Muscle of arm (tissue), 14 donors: ENCODE measurements at places on chromosomes 3 and 15.
A peak's percentile ranks its signal among the peaks of the same experiment; 100 is the strongest.

DNA sequence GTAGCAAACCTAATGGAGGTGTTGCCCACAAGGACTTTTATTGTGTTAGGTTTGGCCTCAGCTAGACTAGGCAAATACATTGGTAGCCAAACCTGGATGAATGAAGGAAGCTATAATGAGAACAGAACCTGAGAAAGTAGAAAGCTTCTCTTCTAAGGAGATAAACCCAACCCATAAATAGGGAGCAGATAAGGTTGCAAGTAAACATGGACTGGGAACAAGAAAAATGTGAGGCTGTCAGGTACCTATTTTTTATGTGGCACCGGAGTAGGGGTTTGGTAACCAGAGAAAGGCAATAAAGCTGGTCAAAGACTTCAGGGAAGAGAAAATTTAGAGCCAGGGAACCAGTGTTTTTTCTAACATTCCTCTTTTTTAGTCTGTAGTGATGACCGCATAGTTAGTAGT, 25.0 kb downstream of the ZNF654 start:
- no peak for DNase-seq

DNA sequence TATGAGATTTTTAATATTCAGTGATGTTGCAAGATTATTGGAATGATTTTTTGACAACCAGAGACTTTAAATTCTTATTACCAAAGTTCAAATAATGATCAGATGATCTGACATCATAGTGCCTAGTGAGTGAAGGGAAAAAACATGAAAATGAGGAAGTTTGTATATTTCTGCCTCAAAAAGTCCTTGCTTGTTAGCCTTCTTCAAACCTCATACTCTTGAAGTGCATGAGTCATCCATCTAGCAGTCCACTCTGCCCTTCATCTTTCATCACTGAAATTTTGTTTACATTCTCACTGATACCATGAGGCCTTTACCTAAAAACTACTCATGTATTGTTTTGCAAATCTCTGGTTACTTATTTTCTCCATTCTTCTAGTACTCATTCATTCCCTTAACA, 23.9 kb upstream of the OR5H6 start:
- no peak for DNase-seq

GRCh38 chr3:31550452-31551251, 17.9 kb downstream of the STT3B start:
- no peak for DNase-seq

DNA sequence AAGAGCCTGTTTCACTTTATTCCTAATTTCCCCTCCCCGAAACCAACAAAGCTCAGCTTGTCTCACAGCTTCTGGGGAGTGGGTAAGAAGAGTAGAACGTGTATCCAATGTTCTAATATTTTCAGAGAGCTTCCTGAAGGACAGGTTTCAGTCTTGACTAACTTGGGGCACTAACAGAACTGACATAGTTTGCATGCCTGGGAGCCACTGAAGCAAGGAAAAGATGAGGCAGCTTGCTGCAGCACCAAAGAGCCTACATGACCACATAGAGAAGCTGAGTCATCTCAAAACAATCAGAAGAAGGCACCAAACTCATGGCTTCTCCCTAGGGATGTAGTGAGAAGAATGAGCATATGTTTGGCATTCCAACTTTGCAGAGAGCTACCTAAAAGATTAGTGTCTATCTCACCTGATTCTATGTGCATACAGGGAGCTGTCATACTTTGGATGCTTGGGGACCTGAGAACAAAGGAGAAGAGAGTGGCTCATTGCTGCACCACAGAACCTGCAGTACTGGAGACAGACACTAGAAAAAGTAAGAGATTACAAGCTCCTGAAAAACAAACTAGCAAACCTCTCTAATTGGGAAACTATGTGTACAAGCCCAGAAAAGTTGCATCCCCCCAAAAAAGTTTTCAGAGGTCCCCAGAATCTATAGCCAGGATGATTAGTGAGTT, 86.9 kb downstream of the DCLK3 start:
- no peak for DNase-seq

DNA sequence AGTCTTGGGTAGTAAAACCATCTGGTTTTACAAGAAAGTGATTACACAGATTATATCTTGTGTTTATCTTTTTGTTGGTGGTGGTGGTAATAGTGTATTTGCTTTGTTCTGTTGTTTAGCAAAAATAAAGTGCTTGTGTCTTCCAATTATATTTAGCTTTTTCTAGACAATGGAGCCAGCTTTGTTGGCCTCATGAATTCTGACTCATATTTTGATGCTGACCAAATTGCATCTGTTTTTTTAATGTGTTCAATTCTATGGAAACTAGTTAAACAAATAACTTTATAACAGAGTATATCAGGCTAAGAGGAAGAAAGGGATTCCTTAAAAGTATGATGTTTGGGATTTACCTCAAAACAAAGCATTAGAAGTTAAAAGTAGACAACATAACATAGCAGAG, 69.3 kb upstream of the BFSP2 start:
- DNase-seq, result peak; percentile 34

- DNase-seq, result no peak
These were observed 115.1 kb upstream of the ARHGEF3 start for GRCh38 chr3:56916716-56917360.

DNA sequence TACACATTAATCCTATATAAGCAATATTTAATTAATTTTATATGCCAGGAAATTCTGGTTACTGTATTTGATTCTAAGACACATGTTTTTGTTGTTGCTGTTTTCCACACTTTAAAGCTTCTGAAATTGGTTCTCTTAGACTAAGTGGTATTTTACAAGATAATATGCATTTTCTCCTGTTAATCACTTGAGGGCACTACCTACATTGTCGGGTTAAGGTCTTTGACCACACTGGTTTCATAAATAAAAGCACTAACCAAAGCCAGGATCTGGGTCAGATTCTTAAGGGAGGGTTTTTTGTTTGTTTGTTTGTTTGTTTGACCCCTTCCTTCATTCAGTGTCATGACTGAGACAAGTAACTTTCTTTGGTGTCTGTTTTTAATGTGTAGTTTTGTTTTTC, 590.2 kb downstream of the RBMS3 start:
- DNase-seq, result no peak

DNA sequence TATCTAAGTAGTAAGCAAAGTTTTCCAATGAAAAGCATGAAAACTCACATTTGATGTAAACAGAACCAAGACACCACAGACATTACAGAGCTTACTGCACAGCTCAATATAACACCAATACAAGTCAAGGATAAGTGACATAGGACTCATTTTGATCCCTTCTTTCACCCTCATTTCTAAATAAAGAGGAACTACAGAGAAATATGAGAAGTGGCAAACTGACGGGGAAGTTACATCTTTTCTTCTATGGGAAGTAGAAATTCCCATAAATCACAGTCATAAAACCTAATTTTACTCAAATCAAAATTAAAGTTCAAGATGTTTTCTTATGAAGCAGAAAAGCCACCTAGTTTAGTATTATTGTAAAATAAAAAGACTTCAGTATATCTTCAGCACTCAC, 3.8 kb downstream of the ATG3 start:
- DNase-seq, result no peak

GRCh38 chr3:8313560-8314267, 187.9 kb upstream of the LMCD1 start:
- no peak for DNase-seq

DNA sequence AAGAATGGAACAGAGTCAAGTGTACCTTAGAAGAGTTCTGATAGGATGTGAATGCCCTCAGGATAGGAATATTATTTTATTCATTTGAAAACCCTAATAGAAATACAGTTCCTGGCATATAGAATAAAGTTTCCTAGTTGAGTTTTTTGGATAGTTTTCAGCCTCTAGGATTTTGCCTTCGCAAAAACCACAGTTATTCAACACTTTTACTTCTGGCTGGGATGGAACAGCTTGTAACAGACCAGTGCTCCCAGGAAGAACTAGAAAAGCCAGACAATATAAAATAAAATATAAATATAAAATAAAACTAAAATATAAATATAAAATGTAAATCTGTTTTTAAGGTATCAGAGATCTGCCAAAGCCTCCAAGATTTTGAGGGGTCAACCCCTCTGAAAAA, 27.5 kb upstream of the RARB start:
- no peak for DNase-seq

DNA sequence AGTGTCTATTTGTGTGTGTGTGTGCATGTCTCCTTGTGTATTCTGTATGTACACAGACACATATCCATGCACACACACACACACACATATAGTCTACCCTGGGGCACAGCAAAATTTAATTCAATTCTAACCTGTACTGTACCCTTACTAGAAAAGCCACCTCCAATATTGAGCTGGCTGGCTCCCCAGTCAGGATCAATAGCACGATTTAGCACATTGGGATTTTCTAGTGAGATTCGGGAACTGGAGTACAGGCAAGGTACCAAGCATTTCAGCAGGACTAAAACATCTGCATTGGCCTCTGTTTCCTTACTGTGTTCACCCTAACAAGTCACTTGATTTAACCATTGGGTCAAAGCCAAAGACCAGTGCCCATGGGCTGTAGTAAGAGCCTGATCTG, 13.2 kb downstream of the FSTL1 start:
- DNase-seq, result no peak

DNA sequence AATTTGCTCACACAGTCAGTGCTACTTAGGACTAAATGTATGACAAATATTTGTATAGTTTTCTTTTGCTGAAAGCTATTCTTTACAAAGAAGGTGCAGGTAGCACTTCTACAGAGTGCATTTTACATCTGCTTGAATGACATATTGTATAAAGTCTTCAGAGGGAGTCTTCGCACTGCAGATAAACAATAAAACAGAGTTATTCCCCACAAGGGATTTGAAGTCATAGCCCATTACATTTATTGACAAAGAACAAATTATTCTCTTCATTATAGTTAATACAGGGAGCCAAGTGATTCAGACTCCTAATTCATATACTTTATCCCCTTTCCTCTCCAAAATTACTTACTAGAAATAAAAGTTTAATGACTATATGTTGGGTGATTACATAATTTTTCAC, 529.7 kb downstream of the EDEM1 start:
- DNase-seq, result no peak

DNA sequence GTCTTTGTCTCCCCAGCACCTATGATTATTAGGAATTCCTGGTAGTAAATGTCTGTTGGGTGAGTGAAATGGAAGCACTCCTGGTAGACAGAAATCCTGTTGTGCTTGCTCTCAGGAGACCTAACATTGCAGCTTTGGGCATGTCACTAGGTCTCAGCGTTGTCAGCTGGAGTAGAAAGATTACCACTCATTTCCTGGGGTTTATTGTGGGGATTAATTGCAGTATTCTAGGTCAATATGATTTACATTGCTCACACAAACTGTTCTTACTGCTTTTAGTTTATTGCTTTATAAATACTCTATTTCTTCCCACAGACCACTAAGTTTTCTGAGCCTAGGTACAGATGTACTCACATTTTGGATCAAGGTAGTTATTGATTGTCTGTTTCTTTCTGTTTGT, 5.1 kb downstream of the TSEN2 start:
- DNase-seq, result no peak

DNA sequence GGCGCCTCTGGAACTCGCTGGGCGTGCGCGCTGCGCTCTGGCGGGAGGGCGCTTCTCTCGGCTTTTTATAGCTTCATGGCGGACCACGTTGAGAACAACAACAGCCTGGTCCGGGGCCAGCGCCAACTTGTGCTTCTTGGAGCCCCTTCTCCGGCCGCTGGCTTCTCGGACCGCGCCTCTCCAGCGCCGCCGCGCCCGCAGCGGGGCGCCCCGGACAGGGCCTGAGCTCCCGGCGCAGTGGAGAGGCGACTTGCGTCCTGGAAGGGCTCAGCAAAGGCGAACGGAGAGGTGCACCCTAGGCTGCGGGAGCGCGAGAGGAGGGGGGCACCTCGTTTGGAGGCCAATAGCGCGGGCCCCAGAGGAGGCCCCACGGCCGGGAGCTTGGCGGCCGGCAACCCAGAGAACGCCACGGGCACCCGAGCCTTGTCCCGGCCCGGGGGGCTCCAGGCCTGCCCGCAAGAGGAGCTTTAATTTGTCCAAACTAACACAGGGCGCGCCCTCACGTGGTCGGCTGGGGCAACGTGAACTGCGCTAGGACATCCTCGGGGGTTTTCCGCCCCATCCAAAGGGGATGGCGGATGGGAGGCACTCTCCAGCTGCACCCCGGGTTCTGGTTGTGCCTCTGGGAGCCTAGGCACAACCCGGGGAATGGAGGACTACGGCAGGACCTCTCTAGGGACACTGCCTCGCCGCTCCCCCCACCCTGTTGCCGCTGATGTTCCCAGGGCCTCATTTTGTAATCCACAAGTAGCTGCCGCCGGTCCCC, 37.8 kb downstream of the HMCES start:
- DNase-seq, result peak; percentile 85

DNA sequence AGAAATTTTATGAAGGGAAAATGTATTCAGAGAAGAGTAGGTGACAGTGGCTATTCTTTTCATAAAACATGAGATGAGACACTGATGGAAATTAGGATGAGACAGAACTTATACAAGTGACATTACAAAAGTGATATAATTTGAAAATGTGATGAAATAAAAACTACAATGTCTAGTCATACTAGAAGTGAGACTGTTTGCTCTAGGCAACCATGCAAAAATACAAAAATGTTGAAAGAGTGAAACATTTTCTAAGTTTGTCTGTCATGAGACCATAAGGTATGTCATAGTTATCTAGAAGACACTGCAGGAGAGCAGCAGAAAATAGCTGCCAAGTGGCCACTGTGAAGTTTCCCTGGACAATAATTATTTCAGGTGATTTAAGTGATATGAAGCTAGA, 459.5 kb downstream of the DIPK2A start:
- DNase-seq, result no peak

DNA sequence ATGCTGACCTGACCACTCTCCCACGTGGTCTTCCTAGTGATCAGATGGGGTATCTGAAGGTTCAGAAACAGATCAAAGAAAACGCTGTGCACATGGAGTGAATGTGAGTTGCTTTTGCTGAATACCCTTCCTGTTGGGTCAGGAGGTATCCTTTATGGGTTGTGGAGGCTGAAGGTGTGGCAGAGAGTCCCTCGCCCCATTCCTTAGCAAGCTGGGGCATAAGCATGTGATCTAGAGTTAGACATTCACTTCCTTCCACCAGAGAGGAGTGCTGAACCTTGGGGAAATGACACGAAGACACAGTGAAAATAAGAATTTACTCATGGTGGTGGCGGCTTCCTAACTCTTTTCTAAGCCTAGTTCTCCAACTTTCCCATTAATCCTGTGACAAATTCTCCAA, 27.8 kb upstream of the SPTBN5 start:
- DNase-seq, result no peak

DNA sequence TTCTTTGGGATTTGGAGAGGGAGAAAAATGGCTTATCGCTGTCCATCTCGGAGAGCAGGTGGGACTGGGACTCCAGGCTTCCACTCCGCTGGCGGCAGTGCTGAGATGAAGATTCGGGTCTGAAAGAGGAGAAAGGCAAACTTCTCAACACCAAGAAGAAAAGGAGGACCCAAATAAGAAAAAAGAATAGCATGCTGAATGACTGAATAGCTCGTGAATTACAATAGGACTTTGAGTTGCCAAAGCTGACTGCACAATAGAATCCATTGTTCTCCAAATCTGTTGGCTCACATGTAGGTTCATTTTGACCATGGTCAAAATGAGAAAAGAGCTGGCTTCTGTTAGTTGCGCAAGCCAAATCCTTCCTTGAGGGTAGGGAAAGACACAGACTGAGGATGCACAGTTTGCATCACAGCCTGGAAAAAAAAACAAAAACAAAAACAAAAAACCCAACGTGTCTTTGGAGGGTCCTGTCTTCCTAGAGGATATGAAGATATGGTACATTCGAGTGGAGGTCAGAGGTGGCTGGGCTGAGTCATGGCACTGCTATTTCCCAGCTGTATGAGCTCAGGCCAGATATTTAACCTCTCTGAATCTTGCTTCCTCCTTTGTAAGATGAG, 59.3 kb upstream of the LMOD3 start:
- no peak for DNase-seq
